ENCODE measurements at places on chromosomes 3 and 15.

DNA sequence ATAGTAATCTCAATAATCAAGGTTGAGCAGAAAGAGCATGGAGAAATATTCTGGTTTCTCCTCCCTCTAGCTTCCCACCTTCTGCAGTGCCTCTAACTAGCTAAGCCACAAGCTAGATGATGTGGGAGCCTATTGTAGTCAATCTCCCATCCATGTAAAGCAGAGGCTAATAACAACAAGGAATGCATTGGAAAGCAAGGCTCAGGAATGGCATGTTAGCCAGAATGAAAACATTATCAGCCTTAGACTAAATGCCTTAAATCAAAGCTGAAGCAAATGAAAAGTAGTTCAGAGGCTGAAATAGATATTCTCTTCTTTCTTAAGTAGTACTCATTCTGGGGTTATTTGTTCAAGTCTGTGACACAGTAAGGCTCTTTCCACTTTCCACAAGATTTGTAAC is 350.3 kb upstream of the DPPA4 start:
- H3K36me3 ChIP-seq: no peaks in the 10 kb centered on the region
- no peak overlapping the region for H3K4me3 ChIP-seq
- no peaks in the 10 kb centered on the region for H3K27me3 ChIP-seq
- H3K27ac ChIP-seq: no peak overlapping the region
- no peak for DNase-seq

DNA sequence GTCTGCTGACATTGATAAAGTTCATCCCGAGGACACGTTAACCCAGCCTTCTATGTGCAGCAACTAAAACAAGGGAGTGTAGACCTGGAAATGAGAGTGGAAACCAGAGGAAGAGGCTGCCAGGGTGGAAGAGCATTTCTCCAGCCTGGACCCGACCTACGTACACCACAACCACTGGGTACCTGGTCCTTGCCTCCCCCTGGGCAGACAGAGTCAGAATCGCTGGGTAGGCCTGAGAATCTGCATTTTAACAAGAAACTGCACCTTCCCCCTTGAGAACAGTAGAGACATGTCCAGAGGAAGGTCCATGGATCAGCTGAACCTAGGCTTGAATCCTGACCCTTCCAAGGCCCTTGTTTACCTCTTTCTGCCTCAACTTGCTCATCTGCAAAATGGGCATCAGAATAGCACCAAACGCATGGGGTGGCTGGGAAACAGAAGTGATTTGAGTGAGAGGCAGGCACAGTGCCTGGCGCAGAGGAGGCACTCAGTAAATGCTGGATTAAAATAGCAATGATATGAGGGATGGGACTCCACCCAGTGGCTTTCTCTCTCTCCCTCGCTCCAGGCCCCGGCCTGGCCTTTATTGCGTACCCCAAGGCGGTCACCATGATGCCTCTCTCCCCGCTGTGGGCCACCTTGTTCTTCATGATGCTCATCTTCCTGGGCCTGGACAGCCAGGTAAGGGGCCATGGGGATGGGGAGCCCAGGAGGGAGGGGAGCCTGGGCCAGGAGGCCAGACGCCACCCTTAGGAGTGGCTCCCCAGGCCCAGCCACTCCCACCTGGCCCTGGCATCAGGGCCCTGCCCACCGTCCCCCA is 66.9 kb upstream of the SLC6A1 start:
- no peak overlapping the region for H3K27ac ChIP-seq
- peaks cover 39% of the 10 kb centered on the region for H3K27me3 ChIP-seq

DNA sequence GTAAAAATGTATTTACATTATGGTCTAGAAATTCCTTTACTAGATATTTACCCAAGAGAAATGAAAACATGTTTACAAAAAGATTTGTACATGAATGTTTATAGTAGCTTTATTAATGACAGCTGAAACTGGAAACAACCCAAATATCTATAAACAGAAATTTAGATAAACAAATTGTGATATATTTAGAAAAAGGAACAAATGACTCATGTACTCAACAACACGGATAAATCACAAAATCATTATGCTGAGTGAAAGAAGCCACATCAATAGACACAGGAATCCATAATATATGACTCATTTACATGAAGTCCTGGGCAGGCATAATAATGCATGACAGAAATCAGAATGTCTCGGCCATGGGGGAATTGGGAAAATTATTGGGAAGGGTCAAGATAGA is 1020.2 kb downstream of the SQOR start:
- peaks cover 7% of the 10 kb centered on the region for H3K27me3 ChIP-seq
- no peak overlapping the region for H3K27ac ChIP-seq
- no peak overlapping the region for H3K4me3 ChIP-seq
- no peaks in the 10 kb centered on the region for H3K36me3 ChIP-seq
- DNase-seq: no peak
- H3K4me1 ChIP-seq: peaks cover 35% of the 10 kb centered on the region

- H3K36me3 ChIP-seq: no peaks in the 10 kb centered on the region
- H3K27ac ChIP-seq: no peak overlapping the region
- no peak for DNase-seq
- no peaks in the 10 kb centered on the region for H3K27me3 ChIP-seq
- H3K4me1 ChIP-seq: peaks cover 15% of the 10 kb centered on the region
- H3K4me3 ChIP-seq: no peak overlapping the region
Measured at GRCh38 chr3:59480486-59480995, 430.7 kb upstream of the CFAP20DC start.

DNA sequence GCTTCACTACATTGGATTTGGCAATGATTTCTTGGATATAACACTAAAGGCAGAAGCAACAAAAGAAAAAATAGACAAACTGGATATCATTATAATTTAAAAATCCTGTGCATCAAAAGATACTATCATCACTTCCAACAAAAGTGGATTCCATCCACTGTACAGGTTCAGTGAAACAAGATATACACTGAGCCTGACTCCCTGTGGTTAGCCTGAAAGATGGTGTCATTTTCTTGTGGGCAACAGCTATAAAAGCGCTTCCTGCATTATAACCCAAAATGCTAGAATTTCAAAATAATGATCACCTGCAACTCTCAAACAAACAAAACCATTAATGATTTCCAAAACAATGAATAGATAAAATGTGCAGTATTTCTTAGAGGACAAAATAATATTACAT is 39.6 kb upstream of the TBC1D23 start:
- peaks cover 3% of the 10 kb centered on the region for H3K27me3 ChIP-seq
- H3K27ac ChIP-seq: no peak overlapping the region
- no peak for DNase-seq
- no peak overlapping the region for H3K4me3 ChIP-seq
- peaks cover 14% of the 10 kb centered on the region for H3K36me3 ChIP-seq

GRCh38 chr15:78077871-78078210 is 330 bp upstream of the TBC1D2B start:
- H3K4me3 ChIP-seq: peak overlapping the region; percentile 77
- DNase-seq: no peak
- H3K27ac ChIP-seq: no peak overlapping the region
- H3K27me3 ChIP-seq: peaks cover 7% of the 10 kb centered on the region

GRCh38 chr3:119331661-119332060 is 37.5 kb downstream of the ARHGAP31 start:
- H3K27me3 ChIP-seq: no peaks in the 10 kb centered on the region
- peaks cover 19% of the 10 kb centered on the region for H3K4me1 ChIP-seq
- peaks cover 7% of the 10 kb centered on the region for H3K36me3 ChIP-seq
- no peak for DNase-seq
- H3K27ac ChIP-seq: no peak overlapping the region

- DNase-seq: no peak
- no peak overlapping the region for H3K4me3 ChIP-seq
- H3K36me3 ChIP-seq: peaks cover 15% of the 10 kb centered on the region
- no peak overlapping the region for H3K27ac ChIP-seq
- no peaks in the 10 kb centered on the region for H3K27me3 ChIP-seq
Measured at GRCh38 chr3:160381470-160381869, 17.6 kb downstream of the IFT80 start.

DNA sequence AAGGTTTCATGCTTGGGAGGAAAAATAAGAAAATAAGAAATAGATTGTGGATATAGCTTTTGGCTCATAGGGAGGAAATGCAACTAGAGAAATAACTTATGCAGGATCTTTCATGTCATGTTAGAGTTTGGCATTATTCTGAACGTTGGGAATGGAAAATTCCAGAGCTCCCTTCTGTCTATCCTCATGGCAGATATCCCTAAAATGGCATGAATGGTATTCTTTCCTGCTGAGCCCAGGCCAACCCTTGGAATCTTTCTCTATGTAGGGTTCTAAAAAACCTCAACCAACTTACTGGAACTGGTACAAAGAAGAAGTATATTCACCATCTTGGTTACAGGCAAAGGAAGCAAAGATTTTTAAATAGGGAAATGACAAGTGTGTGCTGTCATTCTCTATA is 212.5 kb downstream of the CHST2 start:
- no peak overlapping the region for H3K27ac ChIP-seq
- H3K4me3 ChIP-seq: no peak overlapping the region
- no peaks in the 10 kb centered on the region for H3K27me3 ChIP-seq
- peaks cover 44% of the 10 kb centered on the region for H3K4me1 ChIP-seq

DNA sequence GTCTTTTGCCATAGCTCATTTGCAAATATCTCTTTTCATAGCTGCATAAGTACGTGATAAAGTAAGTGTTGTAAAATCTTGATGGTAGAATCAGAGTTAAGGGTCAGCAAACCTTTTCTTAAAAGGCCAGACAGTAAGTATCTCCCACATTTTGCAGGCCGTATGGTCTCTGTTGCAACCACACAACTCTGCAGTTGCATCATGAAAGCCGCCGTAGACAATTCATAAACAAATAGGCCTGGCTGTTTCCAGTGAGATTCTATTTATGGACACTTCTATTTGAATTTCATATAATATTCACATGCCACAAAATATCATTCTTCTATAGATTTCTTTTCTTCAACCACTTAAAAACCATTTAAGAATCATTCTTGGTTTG is 248.5 kb downstream of the TLE3 start:
- no peak overlapping the region for H3K27ac ChIP-seq
- no peak for DNase-seq
- peaks cover 18% of the 10 kb centered on the region for H3K27me3 ChIP-seq
- peaks cover 30% of the 10 kb centered on the region for H3K4me1 ChIP-seq
- no peak overlapping the region for H3K4me3 ChIP-seq

DNA sequence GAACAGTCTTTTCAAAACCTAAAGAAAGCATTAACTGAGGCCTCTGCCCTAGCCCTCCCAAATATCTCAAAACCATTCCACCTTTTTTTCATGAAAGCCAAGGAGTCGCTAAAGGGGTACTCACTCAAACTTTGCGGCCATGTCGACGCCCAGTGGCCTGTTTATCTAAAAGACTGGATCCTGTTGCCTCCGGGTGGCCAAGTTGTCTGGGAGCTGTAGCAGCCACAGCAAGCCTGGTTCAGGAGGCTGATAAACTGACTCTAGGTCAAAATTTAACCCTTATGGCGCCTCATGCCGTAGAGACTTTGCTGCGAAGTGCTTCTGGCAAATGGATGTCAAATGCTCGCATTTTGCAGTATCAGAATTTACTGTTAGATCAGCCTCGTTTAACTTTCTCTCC is 39.5 kb downstream of the ZBTB11 start:
- no peak overlapping the region for H3K4me3 ChIP-seq
- H3K36me3 ChIP-seq: no peaks in the 10 kb centered on the region
- no peak for DNase-seq
- peaks cover 25% of the 10 kb centered on the region for H3K4me1 ChIP-seq
- no peak overlapping the region for H3K27ac ChIP-seq

GRCh38 chr3:32457971-32458471 is 44.6 kb downstream of the CMTM6 start:
- peaks cover 32% of the 10 kb centered on the region for H3K4me1 ChIP-seq
- peaks cover 9% of the 10 kb centered on the region for H3K27me3 ChIP-seq
- DNase-seq: no peak
- H3K27ac ChIP-seq: no peak overlapping the region
- no peak overlapping the region for H3K4me3 ChIP-seq

GRCh38 chr3:40582401-40583027 is 57.8 kb downstream of the ZNF621 start:
- H3K27ac ChIP-seq: no peak overlapping the region
- no peak for DNase-seq
- no peak overlapping the region for H3K4me3 ChIP-seq

DNA sequence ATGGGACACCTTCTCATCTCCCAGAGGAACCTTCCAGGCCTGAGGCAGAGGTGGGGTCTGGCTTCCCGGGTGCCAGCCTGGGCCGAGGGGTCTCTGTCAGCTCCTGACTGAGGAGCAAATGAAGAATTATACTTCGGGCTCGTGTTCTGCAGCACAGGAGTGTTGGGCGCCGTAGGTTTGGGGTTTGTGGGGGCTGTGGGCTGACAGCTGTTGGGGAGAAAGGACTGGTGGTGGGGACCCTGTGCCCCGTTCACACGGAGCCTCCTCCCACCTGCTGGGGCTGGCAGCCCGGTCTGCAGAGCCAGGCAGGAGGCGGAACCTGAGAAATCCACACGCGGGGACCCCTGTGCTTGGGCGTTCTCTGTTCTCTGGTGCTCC is 59.7 kb downstream of the ADAMTS7 start:
- H3K4me3 ChIP-seq: no peak overlapping the region
- H3K36me3 ChIP-seq: no peaks in the 10 kb centered on the region
- peaks cover 23% of the 10 kb centered on the region for H3K4me1 ChIP-seq
- no peak for DNase-seq
- H3K27ac ChIP-seq: no peak overlapping the region
